ENCODE measurements at places on chromosomes 5 and 9.

- no peak for DNase-seq
Measured at GRCh38 chr9:18746631-18747030, 272.7 kb downstream of the ADAMTSL1 start.

- no peak for DNase-seq
Measured at GRCh38 chr9:93308676-93309075, 124.7 kb downstream of the WNK2 start.

DNA sequence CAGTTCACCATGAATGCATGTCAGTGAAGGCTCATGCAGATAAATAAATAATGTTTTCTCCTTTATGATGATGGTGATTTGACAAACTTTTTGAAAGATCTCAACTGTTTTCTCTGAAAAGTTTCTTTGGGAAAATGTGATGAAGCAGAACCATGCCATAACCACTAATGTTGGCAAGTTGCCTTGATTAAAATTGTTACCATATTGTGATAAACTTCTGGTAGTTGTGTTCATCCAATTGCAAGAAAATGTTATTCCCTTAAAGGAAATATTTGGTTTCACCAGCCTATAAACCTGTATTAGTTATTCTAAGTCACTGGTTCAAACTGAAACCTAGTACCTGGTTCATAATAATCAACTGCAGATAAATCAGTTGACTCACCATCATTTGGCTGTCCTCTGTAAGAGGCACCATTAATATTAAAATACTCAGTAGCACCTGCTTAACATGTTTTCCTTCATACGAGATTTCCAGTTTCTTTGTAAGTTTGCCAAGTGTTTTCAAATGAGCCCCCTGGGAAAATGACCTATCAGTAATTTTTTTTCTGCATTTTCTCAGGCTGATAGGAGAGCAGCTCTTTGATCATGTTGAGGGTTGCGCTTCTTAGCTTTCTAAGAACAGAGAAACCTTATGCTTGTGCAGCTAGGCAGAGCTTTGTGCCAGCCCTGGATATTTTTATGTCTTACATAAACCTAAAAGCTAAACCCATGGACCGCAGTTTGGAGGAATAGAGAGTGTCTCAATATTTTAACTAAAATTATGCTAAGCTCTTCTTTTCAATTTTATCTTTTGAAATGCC, 88.0 kb downstream of the LURAP1L start:
- DNase-seq: no peak

DNA sequence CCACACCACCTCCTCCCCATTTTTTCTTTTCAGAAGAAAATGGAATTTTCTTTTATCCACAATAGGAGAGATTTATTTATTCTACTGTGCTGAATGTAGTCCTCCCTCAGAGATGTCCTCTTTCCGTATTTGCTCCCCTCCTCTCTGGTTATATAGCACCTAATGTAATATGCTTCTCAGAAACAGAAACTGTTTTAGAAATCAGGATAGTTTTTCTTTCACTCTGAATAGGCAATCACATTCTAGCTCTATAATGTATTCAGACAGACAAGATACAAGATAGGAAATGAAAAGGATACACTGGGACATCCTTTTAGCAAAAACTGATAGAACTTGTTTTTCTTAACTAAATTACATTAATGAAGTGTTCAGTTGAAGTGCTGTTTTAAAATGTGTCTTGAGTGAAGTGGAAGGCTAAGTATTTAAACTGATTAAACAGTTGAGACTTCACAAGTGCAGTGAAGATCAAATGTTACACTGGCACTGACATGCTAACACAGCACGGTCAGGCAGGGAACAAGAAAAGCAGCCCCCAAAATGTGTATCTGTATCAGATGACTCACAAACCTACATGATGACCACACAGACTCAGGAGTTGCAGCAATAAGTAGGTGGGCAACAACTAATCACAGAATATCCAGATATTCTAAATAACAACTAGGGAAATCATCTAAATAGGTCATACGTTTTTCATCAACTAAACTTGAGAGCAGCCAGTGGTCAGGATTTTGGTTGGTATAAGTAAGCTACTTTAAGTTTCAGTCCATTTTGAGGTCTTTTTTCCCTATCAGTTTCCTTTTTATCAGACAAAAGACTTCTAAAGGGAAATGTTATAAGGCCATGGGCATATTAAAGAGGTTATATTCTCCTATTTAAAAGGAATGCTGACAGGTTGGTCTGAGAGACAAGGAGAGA, 260.4 kb downstream of the MLLT3 start:
- DNase-seq: no peak

Measured in iPS-NIHi11 (cell line).